ENCODE measurements at places on chromosomes 16 and 17.

DNA sequence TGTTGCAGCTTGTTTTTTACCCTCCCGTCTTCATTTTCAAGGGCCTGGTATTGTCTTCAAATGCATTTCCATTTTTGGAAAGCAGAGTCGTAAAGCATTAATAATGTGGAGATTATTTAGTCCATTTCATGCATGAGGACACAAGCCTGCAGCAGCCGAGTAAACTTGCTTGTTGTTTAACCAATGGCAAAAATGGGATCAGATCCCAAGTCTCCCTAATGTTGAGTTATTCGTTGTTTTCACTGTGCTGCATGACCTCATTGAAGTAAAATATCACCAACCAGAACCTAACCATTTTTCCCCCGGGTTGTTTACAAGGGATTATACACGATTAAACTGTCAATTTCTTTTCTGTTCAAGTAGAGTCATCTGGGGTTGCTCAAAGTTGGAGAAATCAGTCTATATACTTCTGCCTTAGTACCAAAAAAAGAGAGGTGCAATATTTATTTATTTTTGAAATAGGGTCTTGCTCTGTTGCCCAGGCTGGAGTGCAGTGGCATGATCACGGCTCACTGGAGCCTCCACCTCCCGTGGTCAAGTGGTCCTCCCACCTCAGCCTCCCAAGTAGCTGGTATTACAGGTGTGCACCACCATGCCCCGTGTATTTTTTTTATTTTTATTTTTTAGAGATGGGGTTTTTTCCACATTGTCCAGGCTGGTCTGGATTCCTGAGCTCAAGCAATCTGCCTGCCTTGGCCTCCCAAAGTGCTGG lies 12.4 kb downstream of the AMZ2 start:
- no peak for DNase-seq

DNA sequence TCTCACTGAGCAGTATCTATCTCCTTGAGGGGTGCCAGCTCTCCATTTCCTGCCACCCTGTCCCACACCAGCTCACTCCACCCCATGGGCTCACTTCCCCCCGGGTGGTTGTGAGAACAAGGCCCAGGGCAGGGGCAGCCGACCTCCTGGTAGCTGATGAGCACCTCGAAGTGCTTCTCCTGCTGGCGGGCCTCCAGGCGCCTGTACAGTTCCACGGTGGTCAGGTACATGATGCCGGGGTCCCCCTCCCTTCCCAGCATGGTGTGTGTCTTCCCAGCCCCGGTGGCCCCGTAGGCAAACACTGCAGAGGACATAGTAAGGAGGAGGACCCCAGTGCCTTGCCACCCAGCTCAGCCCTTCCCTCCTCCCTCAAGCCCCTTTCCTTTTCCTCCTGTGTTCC lies 12.5 kb downstream of the KIF18B start:
- no peak for DNase-seq

- no peak for DNase-seq
Observed at GRCh38 chr17:80284631-80285030, 24.0 kb downstream of the RNF213 start.

DNA sequence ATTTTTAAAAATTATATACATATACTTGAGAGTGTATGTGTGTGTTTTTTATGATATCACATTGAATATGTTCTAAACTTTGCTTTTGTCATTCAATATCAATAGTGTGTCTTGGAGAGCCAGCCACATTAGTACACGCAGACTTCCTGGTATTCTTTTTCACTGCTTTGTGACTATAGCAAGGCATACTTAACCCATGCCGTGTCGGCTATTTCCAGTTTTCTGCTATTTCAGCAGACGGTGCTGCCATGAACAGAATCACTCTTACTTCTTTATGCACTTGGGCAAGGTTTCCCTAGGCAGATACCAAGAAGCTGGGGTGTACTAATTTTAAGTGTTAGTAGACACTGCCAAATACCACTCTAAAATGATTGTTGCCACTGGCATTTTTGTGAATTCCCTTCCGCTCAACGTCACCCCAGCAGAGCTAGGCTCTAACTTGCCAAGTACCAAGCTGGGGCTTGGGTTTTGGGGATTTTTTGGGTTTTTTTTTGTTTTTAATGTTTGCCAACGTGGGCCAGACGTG lies 134.9 kb downstream of the SOCS1 start:
- DNase-seq: no peak

- DNase-seq: no peak
Observed at GRCh38 chr17:56744721-56745120, 89.0 kb downstream of the C17orf67 start.

All from CD8-positive, alpha-beta memory T cell (primary cell).